A549 treated with ZK216348 at 1 μM for 4 hours (cell line): ENCODE measurements at places on chromosomes 3 and 15. TPM values are rescaled to one million over a fixed set of nuclear protein-coding genes. Genes with fewer than 3 reads are reported as not detected.

The CPOX gene
- 15.8 to 27.8 TPM (median 23.8 TPM) in 5 replicates for total RNA-seq

The MST1 gene
- total RNA-seq: 1.4 to 2.1 TPM (median 1.5 TPM) in 5 replicates

The EXD1 gene
- total RNA-seq: not detected in 5 replicates

The TMCO5A gene
- total RNA-seq: not detected in 5 replicates

The TSPAN3 gene
- total RNA-seq: 356 to 475 TPM (median 426 TPM) in 5 replicates

The FOXB1 gene
- total RNA-seq: not detected in 5 replicates

The SOX14 gene
- not detected in 5 replicates for total RNA-seq

The MESP2 gene
- total RNA-seq: 0.44 to 0.95 TPM (median 0.65 TPM) in 4 of 5 replicates, not detected in the other

The DNAJA4 gene
- 0.05 TPM in 1 of 5 replicates, not detected in the others for total RNA-seq

The FEZF2 gene
- total RNA-seq: not detected in 5 replicates

The SPINT1 gene
- total RNA-seq: 0.66 to 1.5 TPM (median 1.1 TPM) in 5 replicates

The CFAP100 gene
- not detected in 5 replicates for total RNA-seq

The HIGD2B gene
- not detected in 5 replicates for total RNA-seq

The DPPA2 gene
- total RNA-seq: not detected in 5 replicates

The TMEM212 gene
- not detected in 5 replicates for total RNA-seq

The CHRM5 gene
- 0.07 TPM in 1 of 5 replicates, not detected in the others for total RNA-seq

The DUOX1 gene
- not detected in 5 replicates for total RNA-seq

The SNUPN gene
- 31.0 to 35.0 TPM (median 33.4 TPM) in 5 replicates for total RNA-seq

The IL17RC gene
- 15.2 to 24.5 TPM (median 18.9 TPM) in 5 replicates for total RNA-seq

The PLA2G4D gene
- total RNA-seq: not detected in 5 replicates
